Glutamatergic neuron (in vitro differentiated cells): ENCODE measurements at places on chromosomes 5 and 9. TPM values are rescaled to one million over a fixed set of nuclear protein-coding genes. Genes with fewer than 3 reads are reported as not detected.

IL33 gene
- not detected for total RNA-seq

FLT4 gene
- 0.17 TPM for total RNA-seq

DNA sequence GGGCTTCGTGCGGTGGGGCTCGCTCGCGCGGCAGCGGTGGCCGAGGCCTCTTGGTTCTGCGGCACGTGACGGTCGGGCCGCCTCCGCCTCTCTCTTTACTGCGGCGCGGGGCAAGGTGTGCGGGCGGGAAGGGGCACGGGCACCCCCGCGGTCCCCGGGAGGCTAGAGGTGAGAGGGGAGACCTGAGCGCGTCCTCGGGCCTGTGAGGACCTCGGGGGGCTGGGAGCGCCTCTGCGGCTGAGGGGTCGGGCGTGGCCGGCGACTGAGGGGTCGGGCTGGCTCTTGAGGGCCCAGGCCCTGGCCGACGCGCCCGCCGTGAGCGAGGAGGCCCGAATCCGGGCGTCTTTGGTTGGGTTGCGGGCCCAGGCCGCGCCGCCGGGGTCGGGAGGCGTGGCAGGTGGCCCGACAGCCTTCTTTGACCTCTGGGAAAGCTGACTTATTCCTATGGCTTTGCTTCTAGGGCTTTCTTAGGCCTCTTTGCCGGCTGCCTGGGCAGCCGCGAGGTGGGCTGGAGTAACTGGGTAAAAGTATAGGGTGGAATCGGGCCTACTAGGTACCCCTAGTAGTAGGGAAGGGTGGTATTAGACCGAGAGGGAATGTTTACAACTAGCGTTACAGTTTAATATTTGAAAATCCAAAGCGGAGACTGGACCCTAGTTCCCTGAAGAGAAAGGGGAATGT is at the start of gene CANX:
CANX (plus strand) TSS at position 33 of the 681 bp plus-strand sequence. CDS start 6,715 bp downstream, outside the sequence.
- no peak for DNase-seq

GRCh38 chr5:43305948-43306565 is 7.2 kb downstream of the HMGCS1 start:
- DNase-seq: no peak

DNA sequence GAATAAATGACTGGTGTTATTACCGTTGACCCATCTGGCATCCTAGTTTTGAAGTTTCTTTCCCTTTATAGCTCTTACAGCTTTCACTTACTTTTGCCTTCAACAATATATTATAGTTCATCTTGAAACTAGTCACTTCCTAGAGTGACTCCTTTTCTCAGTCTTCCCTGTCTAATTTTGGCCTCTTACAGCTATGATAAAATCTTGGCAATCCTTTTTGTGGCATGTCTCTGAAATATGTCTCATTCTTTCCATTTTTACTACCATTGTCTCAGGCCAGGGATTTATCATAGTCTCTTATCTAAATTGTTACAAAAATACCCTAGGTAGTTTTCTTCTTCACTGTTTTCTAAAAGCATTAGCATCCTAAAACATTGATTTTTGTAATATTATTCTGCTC is 621.3 kb upstream of the ZNF608 start:
- no peak for DNase-seq

GRCh38 chr5:77431719-77432118 is 60.4 kb downstream of the WDR41 start:
- no peak for DNase-seq

DNA sequence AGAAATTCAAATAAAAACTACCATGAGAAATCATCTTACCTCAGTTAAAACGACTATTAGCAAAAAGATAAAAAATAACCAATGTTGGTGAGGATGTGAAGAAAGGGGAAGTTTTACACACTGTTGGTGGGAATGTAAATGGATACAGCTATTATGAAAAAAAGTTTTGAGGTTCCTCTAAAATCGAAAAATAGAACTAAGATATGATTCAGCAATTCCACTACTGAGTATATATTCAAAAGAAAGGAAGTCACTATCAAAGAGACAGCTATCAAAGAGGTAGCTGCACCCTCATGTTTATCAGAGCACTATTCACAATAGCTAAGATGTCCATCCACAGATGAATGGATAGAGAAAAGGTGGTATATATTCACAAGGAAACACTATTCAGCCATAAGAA is 1888.4 kb downstream of the MAT2B start:
- no peak for DNase-seq

DNA sequence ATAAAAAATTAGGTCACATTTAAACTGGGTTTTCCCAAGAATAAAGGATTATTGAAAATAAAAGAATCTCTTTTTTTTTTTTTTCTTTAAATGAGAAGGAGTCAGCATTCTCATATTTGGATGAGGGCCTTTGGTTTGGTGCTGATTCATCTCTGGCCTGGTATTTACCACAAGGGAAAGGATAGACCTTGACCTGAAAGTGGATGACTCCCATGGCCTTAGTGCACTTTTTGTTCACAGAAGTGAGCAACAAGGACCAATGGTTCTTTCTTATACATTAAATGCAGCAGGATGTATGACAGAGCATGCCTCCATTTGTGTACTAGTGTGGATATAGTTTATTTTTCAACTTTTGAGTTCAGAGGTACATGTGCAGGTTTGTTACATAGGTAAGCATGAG is 6.9 kb downstream of the YTHDC2 start:
- DNase-seq: no peak

- DNase-seq: no peak
These were observed 94.8 kb downstream of the LHFPL2 start for GRCh38 chr5:78553580-78554353.
